AG04450 (cell line): ENCODE measurements at places on chromosomes 4 and X. TPM values are rescaled to one million over a fixed set of nuclear protein-coding genes. Genes with fewer than 3 reads are reported as not detected.

- DNase-seq, result no peak
Measured at GRCh38 chr4:76502886-76503285, 67.9 kb downstream of the SHROOM3 start.

GRCh38 chr4:188971125-188971524, 831.9 kb downstream of the TRIML1 start:
- DNase-seq, result no peak

Gene TEX13C
- not detected in 2 replicates for polyA plus RNA-seq

- DNase-seq, result no peak
Measured at GRCh38 chr4:11397146-11397545, 31.5 kb downstream of the HS3ST1 start.

Gene POLN
- 0.35 and 0.42 TPM in 2 replicates for polyA plus RNA-seq

Gene SLC16A2
- polyA plus RNA-seq, result 38.5 and 42.6 TPM in 2 replicates

Gene CSAG3
- polyA plus RNA-seq, result not detected in 2 replicates

Gene SLC2A9
- 2.4 and 3.0 TPM in 2 replicates for polyA plus RNA-seq

Gene H2BW1
- not detected in 2 replicates for polyA plus RNA-seq

GRCh38 chr4:180394730-180395129, 1848.5 kb upstream of the TENM3 start:
- DNase-seq, result no peak

Gene AKAP4
- polyA plus RNA-seq, result not detected in 2 replicates

- no peak for DNase-seq
Measured at GRCh38 chr4:74428276-74428675, 16.7 kb upstream of the AREG start.

DNA sequence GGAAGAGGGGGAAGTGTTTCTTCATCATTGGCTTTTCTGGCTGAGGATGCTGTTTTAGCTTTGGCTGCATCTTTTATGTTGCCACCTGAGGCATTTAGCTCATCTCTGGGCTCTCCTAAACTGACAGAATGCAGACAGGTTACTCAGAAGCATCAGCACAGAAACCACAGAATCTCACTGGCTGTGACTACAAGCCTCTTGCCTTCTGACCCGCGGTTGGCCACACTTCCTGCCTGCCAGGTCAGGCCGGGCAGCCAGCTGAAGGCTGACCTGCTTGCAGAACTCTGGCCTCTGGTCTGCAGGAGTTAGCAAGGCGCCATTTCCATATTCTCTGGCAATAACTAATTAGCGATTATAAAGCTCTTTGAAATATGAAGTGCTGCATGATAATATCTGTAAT, 366.5 kb downstream of the MID1IP1 start:
- DNase-seq, result no peak

- DNase-seq, result no peak
Measured at GRCh38 chrX:38817004-38817703, 15.9 kb downstream of the MID1IP1 start.

Gene YIPF7
- not detected in 2 replicates for polyA plus RNA-seq

- DNase-seq, result peak; percentile 67
Measured at GRCh38 chr4:20700007-20700761, at the start of gene PACRGL. PACRGL (plus strand) TSS chr4:20700458; CDS start chr4:20704482, 4,024 bp downstream.
